Left lobe of liver (tissue), 2 donors: ENCODE measurements at places on chromosomes 7 and 10. TPM values are rescaled to one million over a fixed set of nuclear protein-coding genes. Genes with fewer than 3 reads are reported as not detected.

DNA sequence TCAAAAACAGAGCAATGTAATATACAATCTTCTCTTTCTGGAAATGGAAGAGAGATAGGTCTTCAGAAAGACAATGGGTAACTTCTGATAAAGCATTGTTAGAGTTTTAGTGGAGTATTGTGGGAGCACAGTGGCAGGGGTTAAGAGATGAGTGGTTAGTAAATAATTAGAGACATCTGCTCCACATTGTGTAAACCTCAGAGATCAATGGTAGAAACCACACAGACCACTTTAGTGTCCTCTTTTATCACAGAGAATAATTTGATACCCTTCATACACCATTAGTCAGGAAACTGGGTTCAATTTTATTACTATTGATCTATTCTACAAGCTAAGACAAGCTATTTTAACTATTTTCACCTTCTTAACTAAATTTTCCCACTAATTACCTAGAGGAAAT is 35.9 kb upstream of the MAGI2 start:
- no peak for DNase-seq

DNA sequence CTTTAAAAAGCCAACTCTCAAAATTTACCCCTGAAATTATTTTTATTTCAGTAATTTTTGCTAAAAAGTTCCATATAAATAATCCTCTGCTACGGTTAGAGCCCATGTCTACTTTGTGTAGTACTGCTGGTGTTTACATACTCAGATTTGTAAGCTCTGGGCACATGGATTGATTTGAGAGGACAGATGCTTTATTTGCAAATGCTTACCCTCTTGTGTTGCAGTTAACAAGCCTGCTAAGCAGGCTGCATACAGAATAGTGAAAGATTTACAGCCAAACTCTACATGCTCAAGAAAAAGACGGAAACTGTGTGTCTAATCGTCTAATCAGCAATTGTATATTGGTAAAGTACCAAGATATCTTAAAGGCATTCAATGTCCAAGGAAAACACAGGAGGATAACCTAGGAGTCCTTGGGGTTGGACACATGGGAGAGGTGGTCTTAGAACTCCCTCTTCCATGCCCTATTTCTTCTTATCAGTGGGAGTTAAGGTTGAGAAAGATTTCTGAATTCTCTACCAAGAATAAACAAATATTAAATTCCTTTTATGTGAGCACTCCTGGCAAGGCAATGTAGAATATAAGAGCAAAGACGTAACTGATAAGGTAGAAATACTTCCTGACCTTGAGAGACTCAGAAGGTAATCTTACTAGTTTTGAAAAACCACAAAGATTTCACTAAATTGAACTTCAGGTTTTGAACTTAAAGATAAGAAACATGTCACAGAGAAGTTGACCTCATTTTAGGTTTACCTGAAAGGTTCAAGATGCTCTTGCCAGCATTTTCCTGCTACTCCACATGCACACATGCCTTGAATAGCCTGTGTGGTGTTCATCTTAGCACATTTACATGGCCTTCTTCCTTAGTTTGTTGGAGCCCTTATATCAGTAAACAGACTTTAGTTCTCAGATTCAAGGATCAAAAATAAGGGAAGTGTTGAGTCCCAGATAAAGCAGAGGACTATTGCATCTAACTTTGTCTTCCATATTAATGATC is 1216.5 kb downstream of the SORCS3 start:
- DNase-seq = no peak

DNA sequence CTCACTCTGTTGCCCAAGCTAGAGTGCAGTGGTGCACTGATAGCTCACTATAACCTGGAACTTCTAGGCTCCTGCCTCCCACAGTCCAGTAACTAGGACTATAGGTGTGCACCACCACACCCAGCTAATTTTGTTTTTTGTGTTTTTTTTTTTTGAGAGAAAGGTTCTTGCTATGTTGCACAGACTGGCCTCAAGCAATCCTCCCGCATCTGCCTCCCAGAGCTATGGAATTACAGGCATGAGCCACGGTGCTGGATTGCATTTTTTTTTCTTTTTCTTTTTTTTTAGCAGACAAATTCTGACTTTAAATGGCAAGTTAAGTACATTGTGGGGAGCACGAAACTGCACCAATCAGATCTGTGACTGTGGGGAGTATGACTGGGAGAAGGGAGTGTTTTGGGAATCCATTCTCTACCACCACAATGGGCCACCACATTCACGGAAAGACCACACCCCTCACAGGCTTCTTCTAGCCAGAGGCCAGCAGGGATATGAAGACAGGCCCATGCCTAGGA is 58.1 kb upstream of the MSMB start:
- DNase-seq = no peak

- DNase-seq = no peak
Measured at GRCh38 chr7:9711259-9711918, 1262.3 kb upstream of the PHF14 start.

DNA sequence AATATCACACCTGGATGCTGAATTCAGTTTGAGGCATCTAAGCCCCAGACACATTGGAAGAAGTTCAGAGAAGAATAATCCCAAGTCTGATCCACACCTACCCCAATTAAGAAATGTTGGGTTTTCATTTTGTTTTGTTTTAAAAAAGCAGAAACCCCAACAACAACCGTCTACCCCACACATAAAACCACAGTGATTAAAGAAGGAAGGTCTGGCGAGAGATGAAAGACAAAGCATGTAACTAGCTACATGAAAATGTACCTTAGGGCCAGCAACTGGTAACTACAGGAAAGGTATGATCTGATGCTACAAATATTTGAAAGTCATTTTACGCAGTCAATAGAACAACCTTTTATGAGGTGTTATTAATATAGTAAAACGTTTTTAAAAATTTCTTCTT is 1112.3 kb downstream of the GATA3 start:
- no peak for DNase-seq

DNA sequence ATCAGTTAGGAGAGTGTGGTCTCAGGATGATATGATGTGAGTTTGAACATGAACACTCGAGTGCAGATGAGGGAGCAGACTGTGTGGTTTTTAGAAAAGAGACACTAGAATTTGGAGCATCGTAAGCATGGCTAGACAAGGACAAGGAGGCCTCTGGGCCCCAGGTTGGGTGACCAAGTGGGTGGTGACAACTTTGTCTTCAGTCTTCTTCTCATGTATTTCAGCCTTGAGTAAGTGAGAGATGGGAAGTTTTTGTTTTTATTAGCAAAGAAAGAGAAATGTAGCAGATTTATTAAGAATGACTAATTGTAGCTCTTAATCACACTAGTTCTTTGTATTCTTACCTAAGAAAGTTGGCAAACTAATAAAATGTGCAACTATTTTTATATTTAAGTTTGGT is 16.3 kb downstream of the TES start:
- no peak for DNase-seq

DNA sequence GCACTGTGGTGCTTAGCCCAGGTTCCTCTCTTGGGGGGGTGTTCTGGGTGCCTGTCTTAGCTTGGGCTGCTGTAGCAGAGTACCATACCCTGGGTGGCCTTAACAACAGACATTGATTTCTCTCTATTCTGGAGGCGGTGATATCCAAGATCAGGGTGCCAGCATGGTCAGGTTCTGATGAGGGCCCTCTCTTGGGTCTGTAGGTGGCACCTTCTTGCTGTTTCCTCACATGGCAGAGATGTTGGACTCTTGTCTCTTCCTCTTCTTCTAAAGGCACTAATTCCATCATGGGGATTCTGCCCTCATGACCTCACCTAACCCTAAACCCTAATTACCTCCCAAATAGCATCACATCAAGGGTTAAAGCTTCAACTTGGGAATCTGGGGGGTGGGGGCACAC is 19.9 kb upstream of the CRHR2 start:
- DNase-seq = no peak

GRCh38 chr10:128877936-128878335 is 589.1 kb upstream of the MGMT start:
- DNase-seq = no peak

The ODAD2 gene
- 0.28 TPM for total RNA-seq

- no peak for DNase-seq
Measured at GRCh38 chr7:139125657-139126056, 16.1 kb upstream of the ZC3HAV1 start.

The NPTX2 gene
- 0.38 TPM for total RNA-seq

- no peak for DNase-seq
Measured at GRCh38 chr7:151125470-151125845, 39.2 kb downstream of the AGAP3 start.

DNA sequence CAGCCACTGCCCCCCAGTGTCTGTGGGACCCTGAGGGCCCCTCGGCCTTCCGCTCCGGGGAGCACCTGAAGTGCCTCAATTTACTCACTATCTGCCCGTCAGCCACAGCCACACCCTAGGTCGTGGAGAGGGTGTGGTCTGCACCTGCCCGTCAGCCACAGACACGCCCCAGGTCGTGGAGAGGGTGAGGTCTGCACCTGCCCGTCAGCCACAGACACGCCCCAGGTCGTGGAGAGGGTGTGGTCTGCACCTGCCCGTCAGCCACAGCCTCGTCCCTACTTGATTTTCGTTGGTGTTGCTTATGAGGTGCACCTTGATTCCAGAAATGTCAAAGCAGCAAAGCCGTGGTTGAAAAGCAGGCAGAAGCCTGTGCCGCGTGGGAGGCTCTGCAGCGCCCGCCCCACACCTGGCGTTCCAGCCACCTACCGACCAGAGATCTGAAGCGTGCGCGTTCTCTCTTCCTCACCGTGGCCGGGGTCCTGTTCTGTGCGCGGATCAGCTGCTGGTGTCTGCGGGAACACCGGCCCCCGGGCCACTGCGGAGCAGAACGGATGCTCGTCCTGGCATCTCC is 101.6 kb downstream of the DYNC2I1 start:
- DNase-seq = no peak

The OR2F2 gene
- not detected for total RNA-seq

The KAZALD1 gene
- 0.78 TPM for total RNA-seq

The SPDYE2 gene
- total RNA-seq = not detected

GRCh38 chr7:2508327-2509215 is 11.0 kb upstream of the LFNG start:
- no peak for DNase-seq

DNA sequence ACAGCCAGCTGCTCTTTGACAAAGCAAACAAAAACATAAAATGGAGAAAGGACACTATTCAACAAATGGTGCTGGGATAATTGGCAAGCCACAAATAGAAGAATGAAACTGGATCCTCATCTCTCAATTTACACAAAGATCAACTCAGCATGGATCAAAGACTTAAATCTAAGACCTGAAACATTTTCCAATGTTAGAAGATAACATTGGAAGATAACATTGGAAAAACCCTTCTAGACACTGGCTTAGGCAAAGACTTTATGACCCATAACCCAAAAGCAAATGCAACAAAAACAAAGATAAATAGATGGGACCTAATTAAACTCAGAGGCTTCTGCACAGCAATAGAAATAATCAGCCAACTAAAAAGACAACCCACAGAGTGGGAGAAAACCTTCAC is 425.7 kb upstream of the SEMA3D start:
- DNase-seq = no peak

DNA sequence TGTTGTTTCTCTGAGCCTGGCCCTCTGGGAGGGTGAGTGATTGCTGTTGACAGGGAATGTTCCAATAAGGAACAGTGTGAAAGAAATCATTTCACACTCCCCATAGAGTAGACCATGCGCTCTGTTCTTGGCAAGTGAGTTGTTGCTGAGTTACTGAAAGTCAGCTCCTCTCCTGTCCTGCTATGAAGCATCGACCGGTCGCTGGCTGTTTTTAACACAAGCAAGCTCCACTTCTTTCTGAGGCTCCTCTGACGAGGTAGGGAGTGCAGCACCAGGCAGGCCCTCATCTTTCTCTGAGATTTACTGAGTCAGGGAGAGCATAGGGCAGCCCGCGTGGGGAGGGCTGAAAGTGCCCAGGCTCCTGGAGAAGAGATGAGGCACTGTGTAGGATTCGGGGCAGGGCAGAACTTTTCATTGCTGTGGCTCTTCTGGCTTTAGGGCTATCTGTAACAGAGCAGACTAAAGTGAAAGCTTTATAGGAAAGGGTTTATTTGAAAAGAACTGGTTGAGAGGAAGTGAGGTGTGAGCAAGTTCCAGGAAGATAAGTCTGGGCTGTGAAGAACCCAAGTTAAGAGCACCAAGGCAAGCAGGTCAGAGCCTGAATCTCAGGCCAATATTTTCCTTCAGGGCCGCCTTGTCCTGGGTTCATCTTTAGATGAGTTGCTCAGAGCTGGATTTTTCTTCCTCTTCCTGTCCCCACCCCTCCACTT is 332.2 kb downstream of the CCSER2 start:
- no peak for DNase-seq

DNA sequence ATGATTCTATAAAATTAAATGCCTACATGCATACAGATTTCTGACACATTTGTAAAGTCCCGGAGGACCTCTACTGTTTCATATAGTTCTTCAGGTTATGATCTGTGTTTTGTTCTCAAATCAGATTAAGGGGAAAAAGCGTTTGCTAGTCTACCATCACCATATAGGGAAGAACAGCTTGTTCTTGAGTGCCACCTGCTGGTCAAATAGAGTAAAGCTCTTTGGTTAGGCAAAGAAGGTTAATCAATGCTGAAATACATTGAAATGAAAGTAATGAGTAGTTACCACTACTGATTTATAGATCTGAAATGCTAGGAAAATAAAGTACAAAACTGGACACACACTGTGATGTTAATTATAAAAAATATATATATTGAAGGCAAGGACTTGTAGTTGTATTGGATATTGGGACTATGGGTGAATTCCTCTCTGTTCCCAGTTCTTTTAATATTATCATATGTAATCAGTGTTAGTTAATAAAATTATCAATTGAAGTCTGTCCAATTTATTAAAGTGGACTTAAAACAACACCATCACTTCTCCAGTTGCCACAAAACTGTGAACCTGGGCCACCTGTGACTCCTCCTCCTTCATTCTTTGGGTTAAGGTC is 72.6 kb upstream of the PDLIM1 start:
- DNase-seq = no peak

- DNase-seq = no peak
Measured at GRCh38 chr7:48089046-48090003, at the start of gene UPP1. Gene UPP1 (plus strand): TSS chr7:48089265. CDS start chr7:48094784, 5,519 bp downstream.

- no peak for DNase-seq
Measured at GRCh38 chr7:72098807-72099580, 313.1 kb downstream of the CALN1 start.

The GNG11 gene
- 1.6 TPM for total RNA-seq

GRCh38 chr7:134366481-134366880 is 49.8 kb upstream of the SLC35B4 start:
- DNase-seq = peak; percentile 65

GRCh38 chr10:70675496-70676161 is 3.3 kb downstream of the ADAMTS14 start:
- no peak for DNase-seq
